IMR-90 (cell line): ENCODE measurements at places on chromosomes 3 and 15. TPM values are rescaled to one million over a fixed set of nuclear protein-coding genes. Genes with fewer than 3 reads are reported as not detected.

GRCh38 chr15:50685191-50685975 lies 1.2 kb downstream of the TRPM7 start:
- peak; percentile 32 for DNase-seq

GRCh38 chr3:54710954-54711353 lies 216.9 kb downstream of the LRTM1 start:
- DNase-seq: no peak

- DNase-seq: no peak
These were observed 165.9 kb downstream of the TPRG1 start for GRCh38 chr3:189337673-189338091.

- DNase-seq: no peak
These were observed 1020.3 kb downstream of the NAALADL2 start for GRCh38 chr3:175879417-175879816.

DNA sequence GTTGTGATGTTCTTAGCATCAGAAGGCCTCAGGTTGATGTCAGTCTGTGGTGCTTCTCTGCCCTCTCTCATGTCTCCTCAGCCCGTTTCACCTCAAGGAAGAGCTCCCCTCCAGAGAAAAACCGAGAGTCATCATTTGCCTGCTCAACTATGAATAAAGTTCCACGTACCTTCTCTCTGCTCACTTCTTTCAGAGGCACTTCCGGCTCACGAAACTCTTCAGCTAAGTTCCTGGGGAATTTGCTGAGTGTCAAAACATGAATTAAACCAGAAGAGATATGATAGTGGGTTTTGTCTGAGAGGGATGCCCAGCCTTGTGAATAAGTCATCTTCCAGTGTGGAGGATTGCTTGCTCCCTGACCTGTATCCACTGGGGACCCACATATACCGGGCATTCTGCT lies 37.7 kb downstream of the CCR4 start:
- no peak for DNase-seq

DNA sequence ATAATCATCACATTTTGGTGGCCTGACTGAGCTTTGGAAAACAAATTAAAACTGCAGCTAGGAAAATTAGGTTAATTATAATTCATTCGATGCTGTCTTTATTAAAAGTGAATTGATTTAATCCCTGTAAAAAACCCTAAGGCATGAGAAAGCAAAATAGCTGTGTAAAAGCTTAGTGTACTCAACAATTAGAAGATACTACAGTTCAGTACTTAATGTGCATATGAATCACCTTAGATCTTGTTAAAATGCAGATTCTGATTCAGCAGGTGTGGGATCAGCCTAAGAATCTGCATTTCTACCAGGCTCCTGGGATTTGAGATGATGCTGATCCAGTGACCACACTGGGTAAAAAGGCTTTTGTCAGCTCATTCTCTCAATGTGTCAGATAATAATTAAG lies 559.9 kb upstream of the GOLIM4 start:
- DNase-seq: no peak

DNA sequence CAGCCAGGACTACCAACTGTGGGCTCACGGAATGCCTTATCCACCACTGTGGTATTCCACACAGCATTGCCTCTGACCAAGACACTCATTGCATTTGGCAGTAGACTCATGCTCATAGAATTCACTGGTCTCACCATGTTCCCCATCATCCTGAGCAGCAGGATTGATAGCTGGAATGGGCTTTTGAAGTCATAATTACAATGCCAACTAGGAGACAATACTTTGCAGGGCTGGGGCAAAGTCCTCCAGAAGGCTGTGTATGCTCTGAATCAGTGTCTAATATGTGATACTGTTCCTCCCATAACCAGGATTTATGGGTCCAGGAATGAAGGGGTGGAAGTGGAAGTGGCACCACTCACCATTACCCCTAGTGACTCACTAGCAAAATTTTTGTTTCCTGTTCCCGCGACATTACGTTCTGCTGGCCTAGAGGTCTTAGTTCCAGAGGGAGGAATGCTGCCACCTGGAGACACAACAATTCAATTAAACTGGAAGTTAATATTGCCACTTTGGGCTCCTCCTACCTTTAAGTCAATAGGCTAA lies 58.6 kb upstream of the CCDC80 start:
- peak; percentile 73 for DNase-seq

GRCh38 chr15:33215941-33216872 lies 21.7 kb upstream of the FMN1 start:
- DNase-seq: peak; percentile 24

Gene KIF23
- total RNA-seq: 56.1 and 70.5 TPM in 2 replicates

Gene UROC1
- total RNA-seq: not detected in 2 replicates

Gene CTDSPL2
- total RNA-seq: 47.3 and 97.5 TPM in 2 replicates

Gene A4GNT
- not detected in 2 replicates for total RNA-seq

Gene ZNF770
- total RNA-seq: 26.5 and 38.9 TPM in 2 replicates

Gene ATP13A5
- not detected in 2 replicates for total RNA-seq

Gene MYO1E
- total RNA-seq: 35.8 and 37.3 TPM in 2 replicates

Gene SCAMP5
- 0.36 and 0.56 TPM in 2 replicates for total RNA-seq
